Neural crest cell (in vitro differentiated cells): ENCODE measurements at places on chromosomes 1 and 21.

GRCh38 chr1:104765085-104765484, 1015.4 kb downstream of the AMY1C start:
- no peak for DNase-seq

GRCh38 chr21:22993144-22993543, 1994.9 kb downstream of the NCAM2 start:
- DNase-seq = no peak

DNA sequence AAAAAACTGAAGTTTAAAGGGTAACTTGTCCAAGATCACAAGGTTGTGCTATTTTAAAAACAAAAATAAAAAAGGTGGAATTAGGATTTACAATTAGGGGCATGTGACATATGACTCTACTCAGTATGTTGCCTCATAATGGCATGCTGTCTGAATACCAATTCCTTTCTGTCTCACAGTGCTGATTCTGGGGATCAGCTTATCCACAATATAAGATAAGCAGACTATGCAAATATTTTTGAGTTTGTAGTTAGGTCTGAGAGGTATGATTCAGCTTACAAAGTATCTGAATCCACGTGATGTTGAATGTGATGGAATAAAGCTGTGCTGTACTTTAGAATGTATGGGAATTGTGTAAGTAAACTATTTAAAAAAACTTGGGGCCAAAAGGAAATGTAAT, 216.6 kb downstream of the HHIPL2 start:
- no peak for DNase-seq

- no peak for DNase-seq
Measured at GRCh38 chr1:164587617-164588501, 28.9 kb downstream of the PBX1 start.

DNA sequence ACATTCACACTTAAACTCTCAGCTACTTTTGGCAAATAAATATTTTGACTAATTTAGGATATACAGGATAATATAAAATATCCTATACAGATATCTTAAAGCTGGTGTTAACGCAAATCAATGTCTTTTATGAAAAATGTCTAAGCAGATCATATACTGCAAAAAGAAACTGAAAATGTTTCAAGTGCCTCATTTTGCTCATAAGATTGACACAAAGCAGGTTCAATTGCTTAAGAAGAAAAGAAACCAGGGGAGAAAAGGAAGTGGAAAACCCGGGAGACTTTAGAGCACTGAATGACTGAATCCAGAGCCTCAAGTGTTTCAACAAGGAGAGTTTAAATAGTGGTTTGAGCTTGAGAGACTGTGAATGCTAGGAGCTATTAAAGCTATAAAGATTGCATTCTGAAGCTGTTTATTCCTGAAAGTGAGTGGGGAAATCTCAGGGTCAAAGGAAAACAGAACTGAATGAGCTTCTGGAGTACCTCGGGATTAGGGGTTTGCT, 1943.0 kb downstream of the MRPL39 start:
- no peak for DNase-seq

GRCh38 chr1:151945725-151946722, 36.7 kb upstream of the THEM4 start:
- DNase-seq = peak; percentile 16

DNA sequence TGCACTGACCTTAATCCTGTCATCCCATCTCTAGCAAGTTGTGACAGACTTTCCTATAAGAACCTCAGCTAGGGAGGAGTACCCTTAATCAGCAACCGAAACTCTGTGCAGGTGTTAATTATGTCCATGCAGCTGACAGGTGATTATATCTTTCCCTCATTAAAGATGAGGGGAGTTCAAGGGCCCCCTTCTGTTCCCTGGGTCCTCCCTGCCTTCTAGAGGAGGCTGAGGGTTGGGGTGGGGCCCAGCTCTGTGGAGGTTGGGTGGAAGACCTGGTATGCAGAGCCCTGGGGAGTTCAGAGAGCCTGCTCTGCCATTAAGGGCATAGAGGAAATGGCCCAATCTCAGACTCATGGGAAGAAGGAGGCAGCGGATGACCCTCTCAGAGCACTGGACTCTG, 35.6 kb upstream of the CRNN start:
- no peak for DNase-seq

- DNase-seq = no peak
Measured at GRCh38 chr1:198934901-198935305, 296.1 kb downstream of the PTPRC start.

DNA sequence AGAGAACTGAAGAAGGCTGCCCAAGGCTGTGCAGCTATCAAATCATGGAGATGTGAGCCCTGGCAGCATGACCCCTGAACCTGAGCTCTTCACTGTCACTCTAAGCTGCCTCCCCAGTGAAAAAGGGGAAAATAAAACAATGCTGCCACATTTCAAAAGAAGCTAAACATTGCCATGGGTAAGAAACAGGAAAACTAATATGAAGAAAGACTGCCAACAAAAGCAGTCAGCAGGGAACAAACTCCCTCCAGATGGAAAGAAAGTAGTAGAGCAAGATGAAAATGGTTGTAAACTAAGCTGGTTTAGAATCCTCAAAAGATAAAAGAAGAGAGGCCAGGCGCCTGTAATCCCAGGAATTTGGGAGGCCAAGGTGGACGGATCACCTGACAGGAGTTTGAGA, 36.2 kb upstream of the CSF1 start:
- no peak for DNase-seq

DNA sequence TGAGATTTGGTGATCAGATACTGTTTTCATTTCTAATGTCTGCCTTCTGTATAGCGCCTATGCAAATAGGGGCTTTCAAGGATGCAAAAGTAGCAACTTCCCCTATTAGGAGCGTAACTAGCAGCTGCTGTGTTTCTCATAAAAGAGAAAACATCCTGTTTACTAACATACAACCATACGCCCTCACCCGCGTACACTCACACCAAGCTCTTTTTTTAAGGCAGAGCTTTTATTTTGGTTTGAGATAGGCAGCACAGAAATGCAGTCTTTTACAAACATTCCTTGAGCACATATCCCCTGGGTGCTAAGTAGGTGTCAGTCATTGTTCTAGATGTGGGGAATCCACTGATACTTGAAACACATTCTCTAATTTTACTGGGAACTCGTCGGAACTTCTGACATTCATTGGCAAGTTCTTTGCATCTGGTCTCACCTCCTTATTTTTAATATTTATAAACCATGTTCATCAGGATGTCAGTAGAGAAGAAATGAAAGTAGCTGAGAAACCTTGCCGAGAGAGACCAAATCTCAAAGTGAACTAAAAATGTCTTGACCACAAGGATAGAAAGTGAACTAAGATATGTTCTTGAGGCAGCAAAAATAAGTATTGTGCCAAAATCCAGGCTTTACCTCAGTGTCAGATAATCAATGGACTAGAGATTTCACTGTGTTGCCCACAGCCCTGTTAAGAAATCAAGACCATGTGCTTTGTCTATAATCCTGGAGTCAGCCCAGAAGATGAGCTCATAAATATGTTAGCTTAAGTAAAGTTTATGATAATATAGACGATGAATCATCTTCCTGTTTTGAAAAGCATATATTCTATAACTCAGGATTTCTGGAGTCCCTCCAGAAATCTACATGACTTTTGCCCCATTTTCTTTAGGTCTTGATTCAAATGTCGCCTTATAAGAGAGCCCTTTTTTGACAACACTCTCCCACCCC, 350.9 kb downstream of the ST6GALNAC3 start:
- DNase-seq = no peak
